ENCODE measurements at places on chromosomes 2 and 18.

DNA sequence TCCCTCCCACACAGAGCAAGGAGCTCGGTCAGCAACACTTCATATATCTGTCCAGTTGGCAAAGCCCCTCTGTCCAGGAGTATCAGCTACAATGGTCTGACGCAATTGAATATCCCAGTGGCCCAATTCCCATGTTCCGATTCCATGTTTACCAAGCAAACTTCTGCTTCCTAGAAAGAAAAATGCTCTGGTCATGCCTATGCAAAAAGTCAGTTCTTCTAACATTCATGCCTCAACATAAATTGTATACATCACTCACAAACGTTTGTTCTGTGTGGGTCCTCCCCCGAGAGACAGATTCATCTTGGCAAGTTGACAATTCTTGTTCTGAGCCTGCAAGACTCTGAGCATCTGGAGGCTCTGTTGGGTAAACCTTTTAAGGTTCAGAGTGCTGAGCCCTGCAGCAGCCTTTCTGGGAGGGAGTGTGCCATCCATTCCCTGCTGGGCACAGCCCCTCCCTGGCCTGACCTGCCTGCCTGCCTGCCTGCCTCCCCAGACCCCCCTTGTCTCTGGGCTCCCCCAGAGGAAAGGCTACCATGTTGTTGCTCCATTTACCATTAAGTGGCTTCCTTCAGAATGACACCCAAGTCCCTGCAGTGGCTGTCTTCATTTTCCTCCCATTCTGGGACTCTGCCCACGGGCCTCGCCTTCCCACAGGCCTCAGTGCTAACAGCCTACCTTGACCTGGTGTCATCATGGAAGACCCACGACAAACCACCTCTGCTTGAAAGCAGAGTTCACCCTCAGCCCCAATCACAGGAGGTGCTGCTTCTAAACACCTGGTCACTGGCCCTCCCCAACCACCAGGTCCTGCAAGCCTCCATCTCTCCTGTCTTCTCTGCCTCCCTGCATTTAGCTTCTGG, 37.6 kb upstream of the TAF1B start:
- DNase-seq: no peak

- no peak for DNase-seq
These were observed 49.9 kb downstream of the KLF7 start for GRCh38 chr2:207115715-207116364.

GRCh38 chr18:59861009-59861408, 38.8 kb upstream of the PMAIP1 start:
- DNase-seq: no peak

DNA sequence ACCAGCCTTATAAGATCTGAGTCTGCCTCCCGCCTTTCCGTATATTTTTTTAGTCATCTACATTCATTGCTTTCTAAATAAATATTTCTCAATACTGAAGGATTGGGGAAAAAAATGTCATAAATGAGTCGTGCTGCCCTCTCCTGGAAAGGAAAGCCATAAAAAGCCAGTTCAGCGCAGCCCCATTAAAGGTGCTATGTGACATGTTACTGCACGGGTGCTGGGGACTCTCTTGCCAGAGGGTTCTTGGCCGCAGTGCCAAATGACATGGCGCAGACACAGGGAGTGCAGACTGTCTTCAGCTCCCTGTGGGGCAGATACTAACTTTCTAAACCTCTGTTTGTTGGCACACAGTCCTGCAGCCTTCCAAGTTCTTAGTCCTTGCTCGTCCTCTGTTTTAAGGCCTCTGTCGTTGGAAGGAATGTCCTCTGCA, 53.7 kb upstream of the MAP3K20 start:
- DNase-seq: no peak

GRCh38 chr2:151651274-151651673, 83.0 kb downstream of the NEB start:
- no peak for DNase-seq

GRCh38 chr2:127726158-127726880, 25.0 kb downstream of the SFT2D3 start:
- DNase-seq: no peak

DNA sequence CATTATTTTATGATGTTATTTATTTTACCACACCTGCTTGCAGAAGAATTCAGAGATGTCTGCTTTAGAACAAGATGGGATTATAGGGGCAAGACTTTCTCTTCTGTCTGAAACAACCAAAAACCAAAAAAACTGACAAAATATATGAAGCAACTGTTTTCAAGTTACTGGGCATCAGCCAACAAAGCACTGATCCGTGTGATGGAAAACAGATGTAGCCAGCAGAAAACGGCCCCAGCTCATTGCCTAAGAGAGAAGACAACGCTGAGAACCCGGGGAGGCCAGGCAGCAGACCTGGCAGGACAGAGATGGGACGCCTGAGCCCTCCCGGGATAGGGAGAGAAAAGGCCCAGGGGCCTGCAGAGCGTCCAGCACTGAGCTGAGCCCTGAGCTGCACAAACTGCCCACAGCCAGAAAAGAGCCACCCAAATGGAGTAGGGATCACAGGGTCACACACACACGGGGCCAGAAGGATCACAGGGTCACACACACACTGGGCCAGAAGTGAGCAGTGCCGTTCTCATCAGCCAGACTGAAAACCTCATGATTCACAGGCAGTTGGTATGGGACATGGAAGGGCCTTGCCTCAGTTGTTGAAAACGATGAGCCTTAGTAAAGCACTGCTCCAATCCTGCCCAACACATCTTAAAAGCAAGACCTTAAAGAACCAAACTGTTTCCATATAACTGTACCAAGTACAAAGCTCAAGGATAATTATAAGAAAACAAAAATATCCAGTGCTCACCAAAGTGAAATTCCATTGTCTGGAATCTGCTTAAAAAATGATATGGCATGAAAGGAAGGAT, 12.1 kb downstream of the PXDN start:
- DNase-seq: no peak

- no peak for DNase-seq
These were observed 156.1 kb upstream of the SLC39A10 start for GRCh38 chr2:195500879-195501278.

DNA sequence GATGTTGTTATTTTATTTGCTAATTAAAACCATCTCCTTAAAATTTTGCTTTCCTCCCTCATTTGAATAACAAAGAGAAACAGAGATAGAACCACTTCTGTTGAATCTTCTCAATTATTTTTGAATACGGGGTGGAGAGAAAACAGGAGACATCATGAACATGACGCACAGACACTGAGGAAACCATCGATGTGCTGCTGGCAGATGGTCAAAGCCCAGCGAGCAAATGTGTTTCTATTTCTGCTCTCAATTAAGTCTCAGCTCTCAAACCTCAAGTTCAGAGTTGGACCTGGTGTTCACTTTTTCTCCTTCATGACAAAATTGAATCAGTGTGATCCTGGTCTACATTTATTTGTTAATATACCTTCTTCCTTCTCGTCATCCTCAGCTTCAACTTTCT, 36.1 kb upstream of the TWIST2 start:
- no peak for DNase-seq

GRCh38 chr2:3504741-3505140, 14.6 kb downstream of the ADI1 start:
- no peak for DNase-seq

DNA sequence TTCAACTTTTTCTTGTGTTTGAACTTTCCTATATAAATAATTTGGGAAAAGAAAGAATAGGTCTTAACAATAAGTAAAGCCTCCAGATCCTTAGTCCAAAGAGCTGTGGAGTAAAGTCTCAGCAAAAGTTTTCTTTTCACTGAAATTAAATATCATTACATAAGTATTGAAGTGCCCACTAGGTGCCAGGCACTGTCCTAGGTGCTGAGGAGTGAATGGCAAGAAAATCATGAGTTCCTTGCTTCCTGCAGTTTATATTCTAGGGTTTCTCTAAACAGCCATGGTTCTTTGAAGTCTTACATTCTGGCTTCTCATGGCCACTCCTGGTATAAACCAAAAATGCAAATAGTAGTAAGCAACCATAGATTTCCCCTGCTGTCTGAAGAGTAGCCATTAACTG, 59.7 kb downstream of the SPP2 start:
- no peak for DNase-seq

- DNase-seq: no peak
These were observed 1645.8 kb downstream of the DPP10 start for GRCh38 chr2:116088236-116088635.

- no peak for DNase-seq
These were observed 137.2 kb upstream of the HAAO start for GRCh38 chr2:42929546-42930024.

DNA sequence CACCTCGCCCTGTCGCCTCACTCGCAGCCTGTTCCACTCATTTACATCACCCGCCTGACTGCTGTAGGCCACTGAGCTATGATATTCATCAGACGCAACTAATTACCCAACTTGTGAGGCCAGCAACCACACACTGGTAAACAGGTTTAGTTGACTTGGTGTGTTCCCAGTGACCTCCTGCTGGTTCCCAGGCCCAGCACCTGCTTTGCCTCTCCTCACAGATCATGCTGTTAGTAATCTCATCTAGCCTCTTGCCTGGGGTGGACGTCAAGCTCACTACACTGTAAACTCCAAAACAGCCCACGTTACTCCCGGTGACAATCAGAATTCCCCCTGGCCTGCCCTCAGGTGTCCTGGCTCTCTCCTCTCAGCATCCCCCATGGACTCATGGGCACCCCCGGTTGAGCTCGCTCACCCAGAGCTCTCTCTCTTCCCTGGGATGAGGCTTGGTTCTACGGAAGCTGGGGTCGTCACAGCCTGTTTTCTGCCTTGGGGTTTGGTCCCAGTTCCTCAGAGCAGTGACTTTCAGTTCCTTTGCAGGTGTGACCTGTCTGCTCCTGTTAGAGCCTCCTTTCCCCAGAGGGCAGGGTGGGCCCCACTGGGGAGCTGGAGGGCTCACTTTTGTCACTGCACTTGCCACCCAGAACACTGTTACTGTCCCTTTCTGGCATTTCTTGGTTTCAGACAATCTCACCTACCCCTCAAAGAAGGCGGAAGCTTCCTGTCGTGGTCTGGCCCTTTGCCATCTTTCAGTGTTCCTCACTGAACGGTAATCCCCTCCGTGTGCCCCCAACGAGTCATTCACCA, 40.3 kb downstream of the INPP5D start:
- peak; percentile 48 for DNase-seq

DNA sequence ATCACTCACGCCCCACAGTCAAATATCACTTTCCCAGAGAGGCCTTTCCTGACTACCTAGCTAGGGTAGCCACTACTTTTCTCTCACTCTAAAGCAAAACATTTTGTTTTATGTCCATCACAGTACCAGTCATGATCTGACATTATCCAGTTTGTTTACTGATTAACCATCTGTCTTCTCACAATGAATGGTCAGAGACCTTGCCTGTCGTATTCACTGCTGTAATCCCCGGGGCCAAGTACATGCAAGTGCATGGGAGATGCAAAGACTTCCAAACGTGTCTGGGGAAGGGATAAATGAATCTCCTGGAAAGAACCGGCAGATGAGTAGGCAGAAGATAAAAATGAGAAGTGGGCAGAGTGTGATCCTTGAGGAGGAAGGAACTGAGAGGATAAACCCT, 39.7 kb downstream of the THUMPD2 start:
- no peak for DNase-seq

GRCh38 chr2:55357927-55358326, 61.7 kb downstream of the CCDC88A start:
- DNase-seq: no peak

DNA sequence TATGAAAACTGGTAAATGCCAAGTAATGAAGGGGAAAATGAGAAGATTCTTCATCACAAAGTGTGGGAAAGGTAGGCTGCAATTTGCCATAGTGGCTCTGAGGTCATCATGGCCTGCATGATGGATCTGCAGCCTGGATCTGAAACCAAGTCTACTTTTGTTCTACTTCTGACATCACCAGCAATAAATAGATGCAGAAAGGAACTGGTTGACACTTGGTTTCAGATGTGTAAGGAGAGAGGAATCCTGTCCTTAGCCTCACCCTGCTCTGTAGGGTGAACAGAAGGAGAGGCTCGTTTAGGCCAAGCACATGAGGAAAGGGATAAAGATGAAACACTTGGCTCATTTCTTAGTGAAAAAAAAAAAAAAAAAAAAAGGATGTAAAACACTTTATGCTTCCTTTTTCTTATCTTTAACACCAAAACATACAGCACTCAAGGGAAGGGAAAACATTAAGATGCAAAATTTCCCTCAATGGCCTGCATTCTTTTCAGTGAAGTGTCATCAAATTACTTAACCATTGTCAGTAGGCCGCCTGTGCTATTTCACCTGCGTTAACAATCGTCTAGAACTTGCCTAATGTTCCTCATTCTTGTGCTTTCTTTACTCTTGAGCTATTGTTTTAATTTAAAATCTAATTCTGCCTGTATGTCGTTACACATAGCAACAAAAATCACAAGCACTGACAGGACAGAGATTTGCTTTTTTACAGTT, 3.9 kb downstream of the NEB start:
- DNase-seq: no peak

DNA sequence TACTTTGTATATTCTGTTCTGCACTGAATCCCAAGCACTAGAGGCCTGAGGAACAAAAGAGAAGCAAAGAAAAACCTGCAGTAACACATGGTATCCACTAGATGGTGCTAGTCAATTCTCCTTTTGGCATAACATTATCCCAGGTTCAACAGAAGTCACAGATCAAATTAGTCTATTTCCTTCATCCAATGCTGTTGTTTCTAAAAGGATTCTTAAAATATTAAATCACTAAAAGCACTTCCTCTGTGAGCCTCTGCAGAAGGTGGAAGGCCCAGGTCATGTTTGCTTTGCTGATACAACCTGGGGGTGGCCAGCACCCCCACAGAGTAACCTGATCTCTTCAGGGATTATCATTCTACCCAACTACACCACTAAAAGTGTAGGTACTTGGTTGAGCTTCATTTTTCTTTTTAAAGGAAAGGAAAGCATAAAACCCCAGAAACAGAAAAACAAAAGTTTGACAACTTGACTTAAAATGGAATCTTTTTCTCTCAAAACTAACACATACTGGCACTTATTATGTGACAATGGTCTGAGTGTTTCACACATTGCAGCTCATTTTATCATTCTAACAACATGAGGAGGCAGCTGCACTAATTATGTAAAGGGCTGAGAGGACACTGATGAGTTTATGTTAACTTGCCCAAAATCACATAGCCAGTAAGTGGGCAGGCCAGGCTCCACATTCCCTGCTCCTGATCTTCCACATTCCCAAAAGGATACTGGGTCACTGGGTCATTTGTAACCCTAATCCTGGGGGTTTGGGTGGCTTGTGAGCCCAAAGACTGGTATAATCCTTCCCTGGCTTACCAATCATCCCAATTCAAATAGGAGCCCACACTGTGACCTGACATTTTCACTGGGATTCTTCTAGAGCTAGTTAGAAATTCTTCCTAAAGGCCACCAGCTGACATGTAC, 66.8 kb upstream of the DNER start:
- DNase-seq: no peak

Data from activated CD4-positive, alpha-beta T cell treated with anti-CD3 and anti-CD28 coated beads for 4 hours (primary cell).